ENCODE measurements at places on chromosomes 6 and 20.

- no peak for DNase-seq
Observed at GRCh38 chr6:136994782-136995181, 50.0 kb downstream of the IL20RA start.

- no peak for DNase-seq
Observed at GRCh38 chr6:156828280-156828703, 51.1 kb downstream of the ARID1B start.

DNA sequence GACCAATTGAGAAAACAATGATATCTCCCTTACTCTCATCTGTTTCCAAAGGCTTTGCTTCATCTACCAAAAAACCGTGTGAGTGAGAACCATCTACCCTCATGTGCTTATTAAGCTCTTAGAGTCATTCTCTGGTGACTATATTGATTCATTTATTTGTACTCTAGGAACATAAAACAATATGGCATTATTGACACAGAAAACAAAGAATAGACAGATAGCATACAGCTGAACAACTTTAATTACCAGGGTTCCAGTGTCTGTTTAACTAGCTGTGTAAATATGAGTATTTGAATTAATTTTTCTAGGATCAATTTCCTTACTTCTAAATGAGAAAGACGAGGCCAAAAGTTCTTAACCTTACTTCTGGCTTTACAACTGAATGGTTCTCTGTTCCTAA is 31.3 kb upstream of the HEY2 start:
- no peak for DNase-seq

GRCh38 chr20:41176711-41177552 is 39.6 kb downstream of the PLCG1 start:
- DNase-seq, result no peak

DNA sequence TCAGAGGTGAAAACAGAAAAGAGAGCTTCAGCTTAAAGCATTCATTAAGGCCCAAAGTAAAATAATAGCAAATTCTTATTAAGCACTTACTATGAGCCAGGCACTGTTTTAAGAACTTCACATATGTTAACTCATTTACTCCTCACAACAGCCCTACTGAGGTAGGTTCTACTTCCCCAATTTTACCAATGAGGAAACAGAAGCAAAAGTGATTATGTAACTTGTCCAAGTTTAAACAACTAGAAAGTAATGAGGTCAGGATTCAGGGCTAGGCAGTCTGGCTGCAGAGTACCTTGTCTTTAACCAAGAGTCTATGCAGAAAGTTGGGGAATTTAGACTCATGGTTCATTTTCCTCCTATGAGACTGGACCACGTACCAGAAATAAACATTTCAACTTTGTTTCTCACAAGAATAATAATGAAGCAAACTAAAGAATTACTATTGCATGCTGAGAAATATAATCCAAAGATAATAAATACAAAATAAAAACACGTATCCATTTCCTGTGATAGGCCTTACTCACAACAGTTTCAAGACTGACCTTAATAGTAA is 3.8 kb downstream of the COL21A1 start:
- no peak for DNase-seq

GRCh38 chr20:59831024-59831915 is 102.2 kb downstream of the SYCP2 start:
- DNase-seq, result peak; percentile 65

GRCh38 chr20:62303340-62304226 is 786 bp downstream of the ADRM1 start:
- DNase-seq, result peak; percentile 17

DNA sequence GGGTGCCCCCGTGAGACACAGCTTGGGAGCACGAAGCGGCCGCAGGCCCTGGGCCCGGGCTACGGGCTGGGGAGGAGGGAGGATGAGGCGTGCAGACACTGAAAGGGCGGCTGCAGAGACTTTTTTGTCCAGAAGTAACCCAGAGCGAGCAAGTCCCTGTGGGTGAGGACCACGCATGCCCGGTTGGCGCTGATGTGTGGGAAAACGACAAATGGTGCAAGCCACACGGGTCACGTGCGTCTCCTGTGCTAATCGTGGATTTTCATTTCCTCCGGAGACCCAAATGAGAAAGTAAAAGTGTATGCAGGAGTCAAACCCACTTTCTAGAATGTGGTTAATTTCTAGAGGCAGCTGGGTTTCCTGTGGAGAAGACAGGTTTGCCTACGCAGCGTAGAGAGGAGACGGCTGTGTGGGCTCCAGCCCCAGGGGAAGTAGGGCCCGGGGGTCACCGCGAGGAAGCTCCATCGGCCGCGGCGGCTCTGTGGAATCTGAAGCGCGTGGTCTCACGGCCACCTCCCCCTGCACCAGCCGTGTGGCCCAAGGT is 19.0 kb downstream of the DLL1 start:
- no peak for DNase-seq

DNA sequence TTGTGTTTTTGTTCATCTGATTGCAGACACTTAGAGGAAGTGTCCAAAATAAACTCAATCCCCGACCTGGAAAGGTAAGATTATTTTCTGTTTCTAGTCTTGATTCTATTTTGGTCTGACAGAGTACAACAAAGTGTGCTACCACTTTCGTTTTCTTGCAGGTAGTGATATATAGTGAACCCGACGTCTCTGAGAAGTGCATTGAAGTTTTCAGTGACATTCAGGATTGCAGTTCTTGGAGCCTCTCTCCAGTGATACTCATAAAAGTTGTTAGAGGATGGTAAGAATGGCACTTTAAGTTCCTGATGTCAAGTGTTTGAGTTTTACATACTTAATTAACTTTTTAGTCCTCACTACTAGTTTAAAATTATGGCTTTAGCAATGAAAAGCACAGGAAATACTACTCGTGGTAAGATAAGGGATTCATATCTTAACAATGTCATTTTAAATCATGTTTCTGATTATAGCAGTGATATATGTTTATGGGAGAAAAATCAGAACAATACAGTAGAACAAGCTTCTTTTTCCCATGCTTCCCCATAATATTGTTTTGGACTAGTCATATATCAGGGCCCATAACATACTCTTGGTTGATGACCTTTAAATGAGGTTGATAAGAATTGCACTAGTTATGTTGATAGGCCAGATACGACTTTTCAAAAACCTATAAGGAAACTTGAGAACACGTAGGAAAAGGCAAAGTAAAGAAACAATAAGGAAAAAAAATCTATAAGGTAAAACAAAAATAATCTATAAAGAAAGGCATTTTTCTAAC is 104.0 kb downstream of the RTN4IP1 start:
- DNase-seq, result no peak

- DNase-seq, result peak; percentile 42
Observed at GRCh38 chr6:116218172-116218633, 35.7 kb downstream of the TSPYL4 start.

GRCh38 chr6:79894939-79895338 is 52.4 kb downstream of the ELOVL4 start:
- DNase-seq, result no peak

- no peak for DNase-seq
Observed at GRCh38 chr6:29461021-29461814, 4.3 kb downstream of the OR2H1 start.

DNA sequence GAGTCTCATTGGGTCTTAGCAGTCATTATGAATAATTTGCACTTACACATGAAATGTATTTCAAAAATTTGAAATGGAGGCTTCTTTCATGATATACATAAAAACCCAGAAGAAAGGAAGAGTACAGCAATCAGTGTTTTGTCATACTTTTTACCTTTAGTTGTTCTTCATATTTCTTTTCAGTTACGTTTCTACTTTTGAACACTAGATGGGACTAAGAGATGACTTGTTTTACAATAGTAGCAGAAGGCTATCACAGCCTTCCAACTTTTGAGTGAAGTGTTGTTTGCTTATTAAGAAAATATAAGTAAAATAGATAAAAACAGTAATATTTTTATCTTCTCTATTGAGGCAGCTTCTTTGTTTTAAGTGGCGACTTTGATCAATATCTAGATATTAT is 58.1 kb downstream of the L3MBTL3 start:
- no peak for DNase-seq

GRCh38 chr6:166591961-166592520 is 5.6 kb upstream of the RAMACL start:
- no peak for DNase-seq

GRCh38 chr6:4598384-4598995 is 177.7 kb upstream of the CDYL start:
- no peak for DNase-seq

- no peak for DNase-seq
Observed at GRCh38 chr6:134477991-134478635, 160.2 kb upstream of the SGK1 start.

- no peak for DNase-seq
Observed at GRCh38 chr20:9032758-9033157, 36.1 kb upstream of the PLCB4 start.

DNA sequence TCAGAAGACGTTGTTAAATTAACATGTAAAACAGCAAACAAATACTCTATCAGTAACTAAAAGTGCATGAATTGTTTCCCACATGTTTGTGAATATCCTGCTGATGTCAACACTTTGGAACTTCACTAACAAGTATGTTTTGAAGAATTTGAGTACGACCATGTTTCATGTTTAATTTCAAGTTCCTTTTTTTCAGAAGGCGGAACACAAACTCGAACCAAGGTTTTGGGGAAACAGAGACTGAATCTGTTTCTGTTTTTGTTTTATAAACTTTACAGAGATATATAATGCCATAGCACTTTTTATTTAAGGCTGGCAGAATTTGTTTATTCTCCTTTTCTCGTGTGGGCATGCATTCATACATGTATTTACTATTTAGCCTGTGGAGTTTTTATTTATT is 509.3 kb upstream of the CITED2 start:
- no peak for DNase-seq

Measured in kidney capillary endothelial cell (primary cell).